ENCODE measurements at places on chromosomes 12 and 14. TPM values are rescaled to one million over a fixed set of nuclear protein-coding genes. Genes with fewer than 3 reads are reported as not detected.

DNA sequence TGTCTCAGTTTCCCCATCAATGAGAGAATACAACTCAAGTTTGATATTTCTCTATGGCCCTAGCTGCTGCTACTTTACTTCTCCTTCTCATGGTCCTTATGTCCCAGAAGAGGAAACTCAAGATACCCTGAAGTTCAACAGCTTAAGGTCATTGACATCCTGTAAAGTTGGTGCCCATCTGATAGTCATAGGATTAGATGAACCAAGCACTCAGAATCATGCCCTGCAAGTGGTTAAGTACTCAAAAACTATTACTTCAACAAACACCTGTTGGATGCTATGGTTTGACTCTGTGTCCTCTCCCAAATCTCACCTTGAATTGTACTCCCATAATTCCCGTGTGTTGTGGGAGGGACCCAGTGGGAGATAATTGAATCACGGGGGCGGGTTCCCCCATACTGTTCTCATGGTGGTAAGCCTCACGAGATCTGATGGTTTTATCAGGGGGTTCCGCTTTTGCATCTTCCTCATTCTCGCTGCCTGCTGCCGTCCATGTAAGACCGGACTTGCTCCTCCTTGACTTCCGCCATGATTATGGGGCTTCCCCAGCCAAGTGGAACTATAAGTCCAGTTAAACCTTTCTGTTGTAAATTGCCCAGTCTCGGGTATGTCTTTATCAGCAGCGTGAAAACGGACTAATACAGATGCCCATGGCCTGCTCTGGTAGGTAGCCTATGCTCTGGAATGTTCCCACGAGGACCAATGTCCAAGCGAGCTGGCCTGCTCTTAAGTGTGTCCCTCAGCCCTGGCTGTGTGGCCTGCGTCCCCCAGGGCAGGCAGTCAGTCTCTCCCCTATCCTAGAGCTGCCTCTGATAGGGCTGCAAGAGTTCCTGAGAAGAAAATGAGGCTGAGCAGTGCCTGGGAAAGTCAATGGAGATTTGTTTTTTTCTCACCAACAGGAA, 18.1 kb downstream of the CAMKK2 start:
- no peak for DNase-seq

DNA sequence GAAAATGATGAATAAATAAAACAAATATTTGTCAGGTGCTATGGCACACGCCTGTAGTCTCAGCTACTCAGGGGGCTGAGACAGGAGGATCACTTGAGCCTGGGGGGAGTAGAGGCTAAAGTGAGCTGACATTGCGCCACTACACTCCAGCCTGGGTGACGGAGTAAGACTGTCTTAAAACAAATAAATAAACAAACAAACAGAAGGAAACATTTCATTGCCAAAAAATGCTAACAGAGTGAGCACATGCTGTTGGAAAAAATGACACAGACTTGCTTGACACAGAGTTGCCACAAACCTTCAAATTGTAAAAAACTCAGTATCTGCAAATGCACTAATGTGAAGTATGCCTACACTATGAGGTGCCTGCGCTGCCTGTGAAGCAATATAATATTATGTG, 50.8 kb upstream of the AP4S1 start:
- no peak for DNase-seq

DNA sequence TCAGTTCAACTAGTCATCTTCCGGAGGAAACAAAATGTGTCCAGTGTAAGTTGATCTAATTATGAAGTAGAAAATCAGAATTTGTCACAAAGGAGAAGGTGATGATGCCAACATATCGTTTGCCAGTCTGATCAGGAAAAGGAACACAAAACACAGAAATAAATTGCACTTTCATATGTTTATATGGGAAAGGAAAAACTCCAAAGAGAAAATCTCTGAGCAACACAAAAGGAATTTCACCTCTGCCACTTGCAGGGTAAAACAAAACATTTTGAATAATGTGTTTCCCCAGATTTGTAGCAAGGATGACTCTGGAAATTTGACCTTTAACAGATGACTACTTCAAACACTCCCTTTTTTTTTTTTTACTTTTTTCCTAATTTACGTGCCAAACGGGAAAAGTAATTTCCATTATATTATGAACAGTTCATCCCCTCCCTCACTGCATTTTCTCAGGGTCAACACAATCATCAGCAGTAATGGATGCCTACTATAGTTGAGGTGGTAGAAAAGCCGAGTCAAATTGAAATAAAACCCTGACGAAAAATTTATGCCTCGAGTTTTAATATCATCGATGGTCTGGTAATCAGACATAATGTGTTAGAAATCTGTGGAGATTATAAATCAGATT, 25.6 kb downstream of the MGAT4C start:
- DNase-seq: no peak

DNA sequence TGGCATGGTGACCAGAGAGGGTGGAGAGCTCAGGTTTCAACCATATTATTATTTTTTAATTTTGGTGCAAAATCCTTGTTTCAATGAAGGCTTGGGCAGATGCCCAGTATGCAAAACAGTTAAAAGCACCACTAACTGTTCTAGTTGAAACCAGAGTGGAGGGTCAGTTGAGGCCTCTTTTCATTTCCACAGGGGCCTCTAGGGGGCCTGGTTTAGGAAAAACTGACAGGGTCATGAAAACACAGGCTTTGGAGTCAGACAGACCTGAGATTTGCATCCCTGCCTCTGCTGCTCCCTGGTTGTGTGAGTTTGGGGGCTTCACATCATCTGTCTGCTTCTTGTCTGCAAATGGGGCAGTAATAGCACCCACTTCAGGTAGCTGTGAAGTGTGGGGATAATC, 3.3 kb upstream of the RPH3A start:
- DNase-seq: no peak

DNA sequence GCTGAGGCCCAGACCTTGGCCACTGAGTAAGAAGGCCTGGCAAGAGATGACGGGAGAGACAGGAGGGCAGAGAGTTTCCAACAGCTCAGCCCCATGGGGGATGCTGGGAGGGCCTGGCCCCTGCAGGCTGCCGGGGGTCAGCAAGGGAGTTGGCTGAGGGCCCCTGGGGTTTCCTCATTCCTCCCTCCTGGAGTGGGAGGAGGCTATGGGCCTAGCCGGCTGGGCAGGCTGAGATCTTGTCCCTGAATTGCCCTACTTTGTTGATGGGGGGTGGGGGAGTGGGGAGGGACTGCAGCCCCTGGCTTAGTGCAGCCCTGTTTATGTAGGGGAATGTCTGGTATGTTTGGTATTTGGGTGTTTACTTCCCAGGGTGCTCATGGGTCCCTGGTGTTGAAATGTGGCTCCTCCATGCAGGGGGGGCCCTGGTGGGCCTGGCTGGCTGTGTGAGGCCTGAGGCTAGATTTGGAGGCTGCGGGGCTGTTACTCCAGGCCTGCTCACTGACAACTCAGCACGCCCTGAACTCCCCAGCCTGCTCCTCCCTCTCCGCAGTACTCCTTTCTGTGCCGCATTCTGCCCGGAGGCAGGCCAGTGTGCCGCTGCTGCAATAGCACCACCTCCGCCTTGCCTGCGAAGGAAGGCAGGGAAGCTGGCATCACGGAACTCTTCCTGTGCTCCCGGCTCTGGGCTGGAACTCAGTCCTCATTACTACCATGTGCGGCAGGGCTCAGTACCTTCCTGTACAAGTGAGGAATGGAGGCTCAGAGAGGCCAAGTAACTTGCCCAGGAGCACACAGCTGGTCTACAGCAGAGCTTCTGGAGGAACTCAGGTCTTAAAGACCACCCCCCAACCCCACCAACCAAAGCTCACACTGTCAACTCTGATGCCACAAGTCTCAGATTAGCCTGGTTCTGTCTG, 25.3 kb downstream of the JDP2 start:
- DNase-seq: peak; percentile 75

DNA sequence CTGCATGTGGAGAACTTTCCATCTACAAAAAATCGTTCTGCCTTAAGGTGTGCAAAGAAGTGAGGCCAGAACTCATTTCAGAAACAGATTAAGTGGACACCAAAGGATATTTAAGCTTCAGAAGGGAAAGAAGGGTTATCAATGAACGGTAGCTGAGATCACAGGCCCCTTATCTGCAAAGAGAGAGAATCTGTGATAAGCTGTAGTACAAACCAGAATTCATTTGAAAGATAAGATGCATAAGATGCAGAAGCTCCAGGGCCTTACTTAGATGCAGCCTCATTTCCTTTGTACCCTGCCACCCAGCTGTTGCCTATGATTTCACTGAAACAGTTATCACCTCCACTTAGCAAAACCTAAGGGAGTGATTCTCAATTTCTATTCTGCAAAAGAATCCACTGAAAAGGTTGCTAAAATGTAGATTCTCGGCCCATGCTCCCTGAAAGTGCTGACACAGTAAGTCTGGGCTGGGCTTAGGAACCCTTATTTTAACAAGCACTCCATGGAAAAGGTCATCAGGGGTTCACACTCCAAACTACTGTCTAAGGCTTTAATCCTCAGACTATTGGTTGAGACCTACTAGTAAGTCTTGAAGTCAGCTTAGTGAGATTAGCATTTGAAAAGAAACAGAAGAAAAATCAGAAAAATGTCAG, 64.8 kb downstream of the HELB start:
- no peak for DNase-seq

GRCh38 chr12:16482726-16483125, 123.2 kb downstream of the LMO3 start:
- no peak for DNase-seq

DNA sequence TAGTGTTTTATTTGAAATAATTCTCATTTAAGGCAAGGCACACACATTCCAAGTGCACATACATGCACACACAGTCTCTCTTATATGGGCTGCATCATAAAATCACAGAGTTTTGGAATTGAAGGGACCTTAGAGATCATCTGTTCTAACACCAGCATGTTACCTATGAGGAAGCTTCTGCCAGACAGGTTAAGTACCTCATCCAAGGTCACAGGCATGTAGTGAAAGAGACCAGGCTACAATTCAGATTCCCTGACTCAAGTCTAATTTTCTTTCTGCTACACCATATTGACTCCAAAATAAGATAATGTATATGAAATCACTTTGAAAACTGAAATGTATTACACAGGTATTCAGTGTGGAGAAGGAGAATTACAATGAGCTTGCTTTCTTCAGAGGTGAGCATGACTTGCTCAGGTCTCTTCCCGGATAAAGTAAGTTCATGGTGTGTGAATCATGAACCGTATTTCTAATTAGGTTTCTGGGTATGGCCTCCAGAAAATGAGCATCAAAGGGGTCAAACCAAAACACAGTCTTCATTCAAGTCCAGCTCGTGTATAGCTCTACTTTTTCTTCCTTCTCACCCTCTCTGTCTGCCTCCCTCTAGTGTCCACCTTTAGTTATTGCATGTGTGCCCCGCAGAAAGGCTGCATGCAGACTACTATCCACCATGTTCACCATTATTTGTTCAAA, 411.9 kb downstream of the FUT8 start:
- DNase-seq: peak; percentile 52

The KERA gene
- 63.7 TPM for polyA plus RNA-seq

The AMIGO2 gene
- 1.5 TPM for polyA plus RNA-seq

The ACYP1 gene
- polyA plus RNA-seq: 12.7 TPM
